Left lung (tissue), 14 donors: ENCODE measurements at places on chromosomes 2 and 18. TPM values are rescaled to one million over a fixed set of nuclear protein-coding genes. Genes with fewer than 3 reads are reported as not detected.

Gene MYO3B
- polyA plus RNA-seq, result 3.2 TPM

Gene KIAA2012
- 1.4 TPM for polyA plus RNA-seq

DNA sequence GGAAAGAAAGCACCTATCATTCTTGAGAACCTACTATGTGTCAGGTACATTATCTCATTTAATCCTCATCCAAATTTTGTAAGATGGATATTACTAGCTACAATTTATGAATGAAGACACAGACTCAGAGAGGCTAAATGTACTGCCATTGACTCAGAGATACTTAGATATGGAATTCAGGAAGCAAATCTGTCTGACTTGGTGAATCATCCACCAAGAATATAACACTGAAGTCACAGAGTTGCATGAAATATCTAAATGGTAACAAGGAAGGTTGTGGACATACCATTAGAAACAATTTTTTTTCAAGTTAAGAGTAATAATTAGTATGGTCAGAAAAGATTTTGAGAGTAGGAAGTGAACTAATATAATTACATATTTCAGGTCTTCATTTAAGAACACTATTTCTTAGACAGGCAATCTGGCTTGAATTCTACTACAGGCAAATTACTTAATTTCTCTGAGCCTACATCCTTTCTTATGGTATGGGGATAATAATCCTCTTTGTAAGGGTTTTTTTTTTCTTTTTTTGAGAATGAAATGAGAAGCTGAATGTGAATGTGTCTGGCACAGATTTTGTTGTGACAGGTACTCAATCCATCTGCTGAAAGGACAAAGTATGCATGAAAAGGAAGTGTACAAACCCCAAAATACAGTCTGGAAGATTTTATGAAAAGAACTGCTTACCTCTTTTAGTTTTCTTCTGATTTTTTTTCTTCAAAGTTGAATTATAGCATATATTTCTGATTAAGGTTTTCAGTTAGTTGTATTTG, 14.8 kb upstream of the C2orf66 start:
- no peaks in the 10 kb centered on the region for H3K27me3 ChIP-seq
- H3K4me3 ChIP-seq, result no peak overlapping the region
- no peak overlapping the region for H3K27ac ChIP-seq
- no peak for DNase-seq
- H3K36me3 ChIP-seq, result no peaks in the 10 kb centered on the region
- H3K4me1 ChIP-seq, result no peaks in the 10 kb centered on the region

Gene TUBB8B
- polyA plus RNA-seq, result 0.36 TPM

Gene SERPINB2
- polyA plus RNA-seq, result 0.20 TPM

GRCh38 chr2:64807417-64807816, 153.7 kb upstream of the SERTAD2 start:
- no peak for DNase-seq
- H3K36me3 ChIP-seq, result no peaks in the 10 kb centered on the region
- no peaks in the 10 kb centered on the region for H3K4me1 ChIP-seq
- H3K4me3 ChIP-seq, result no peak overlapping the region
- H3K27ac ChIP-seq, result no peak overlapping the region

GRCh38 chr2:219158586-219158985, 2.0 kb downstream of the NHEJ1 start:
- peaks cover 29% of the 10 kb centered on the region for H3K36me3 ChIP-seq
- H3K4me3 ChIP-seq, result no peak overlapping the region
- DNase-seq, result no peak
- no peaks in the 10 kb centered on the region for H3K27me3 ChIP-seq
- peaks cover 12% of the 10 kb centered on the region for H3K4me1 ChIP-seq

GRCh38 chr2:219689676-219690628, 62.5 kb downstream of the SLC4A3 start:
- no peak overlapping the region for H3K4me3 ChIP-seq
- H3K36me3 ChIP-seq, result no peaks in the 10 kb centered on the region
- no peaks in the 10 kb centered on the region for H3K4me1 ChIP-seq
- peak; percentile 74 for DNase-seq
- H3K27ac ChIP-seq, result no peak overlapping the region
- no peaks in the 10 kb centered on the region for H3K27me3 ChIP-seq

DNA sequence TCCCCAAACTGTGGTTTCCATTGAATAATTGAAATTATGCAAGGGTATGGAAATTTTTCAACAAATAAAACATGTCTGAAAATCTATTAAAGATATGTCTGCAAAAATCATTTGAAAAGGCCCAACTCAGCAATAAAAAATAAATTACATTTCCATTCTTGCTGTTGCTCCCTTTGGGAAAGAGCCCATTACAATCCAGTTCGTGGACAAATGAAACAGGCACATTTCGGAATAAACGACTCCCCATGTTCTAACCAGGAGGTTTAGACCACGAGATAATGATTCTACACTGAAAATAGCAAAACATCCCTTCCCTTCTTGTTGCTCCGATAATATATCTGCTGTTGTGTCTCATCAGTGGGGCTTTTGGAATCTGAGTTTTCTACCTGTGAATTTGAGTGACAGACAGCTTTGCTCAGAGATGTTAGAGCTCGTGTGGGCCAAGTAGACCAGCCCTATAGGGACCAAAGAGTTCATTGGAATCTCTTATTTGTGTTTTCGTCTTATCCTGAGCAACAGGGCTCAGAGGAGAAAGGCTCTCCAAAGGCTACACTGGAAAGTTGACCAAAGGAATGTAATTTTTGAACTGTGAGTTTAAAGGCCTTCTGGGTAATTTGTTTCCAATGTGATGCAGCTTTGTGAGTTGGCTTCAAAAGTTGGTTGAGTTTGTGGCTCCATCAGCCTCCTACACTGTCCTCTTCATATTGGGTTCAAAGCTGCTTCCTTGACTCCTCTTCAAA, 119.5 kb downstream of the ACTR3 start:
- DNase-seq, result no peak
- H3K27ac ChIP-seq, result no peak overlapping the region
- no peaks in the 10 kb centered on the region for H3K4me1 ChIP-seq
- no peak overlapping the region for H3K4me3 ChIP-seq

DNA sequence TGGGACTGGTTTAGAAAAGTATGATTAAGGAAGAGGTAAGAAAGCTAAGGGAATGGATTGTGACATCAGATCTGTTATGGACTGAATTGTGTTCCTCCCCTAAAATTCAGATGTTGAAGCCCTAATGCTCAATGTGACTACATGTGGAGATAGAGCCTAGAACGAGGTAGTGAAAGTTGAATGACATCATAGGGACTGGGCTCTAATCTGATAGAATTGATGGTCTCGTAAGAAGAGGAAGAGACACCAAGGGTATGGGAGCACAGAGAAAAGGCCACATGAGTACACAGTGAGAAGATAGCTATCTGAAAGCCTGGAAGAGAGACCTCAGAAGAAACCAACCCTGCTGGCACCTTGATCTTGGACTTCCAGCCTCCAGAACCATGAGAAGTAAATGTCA, 178.3 kb downstream of the TRIB2 start:
- H3K36me3 ChIP-seq, result no peaks in the 10 kb centered on the region
- no peak overlapping the region for H3K4me3 ChIP-seq
- H3K27ac ChIP-seq, result no peak overlapping the region
- no peak for DNase-seq
- no peaks in the 10 kb centered on the region for H3K4me1 ChIP-seq
- no peaks in the 10 kb centered on the region for H3K27me3 ChIP-seq

GRCh38 chr18:47946889-47947288, 16.4 kb upstream of the SMAD2 start:
- no peak overlapping the region for H3K27ac ChIP-seq
- DNase-seq, result no peak
- H3K4me3 ChIP-seq, result no peak overlapping the region
- H3K27me3 ChIP-seq, result no peaks in the 10 kb centered on the region
- H3K36me3 ChIP-seq, result no peaks in the 10 kb centered on the region
- no peaks in the 10 kb centered on the region for H3K4me1 ChIP-seq

DNA sequence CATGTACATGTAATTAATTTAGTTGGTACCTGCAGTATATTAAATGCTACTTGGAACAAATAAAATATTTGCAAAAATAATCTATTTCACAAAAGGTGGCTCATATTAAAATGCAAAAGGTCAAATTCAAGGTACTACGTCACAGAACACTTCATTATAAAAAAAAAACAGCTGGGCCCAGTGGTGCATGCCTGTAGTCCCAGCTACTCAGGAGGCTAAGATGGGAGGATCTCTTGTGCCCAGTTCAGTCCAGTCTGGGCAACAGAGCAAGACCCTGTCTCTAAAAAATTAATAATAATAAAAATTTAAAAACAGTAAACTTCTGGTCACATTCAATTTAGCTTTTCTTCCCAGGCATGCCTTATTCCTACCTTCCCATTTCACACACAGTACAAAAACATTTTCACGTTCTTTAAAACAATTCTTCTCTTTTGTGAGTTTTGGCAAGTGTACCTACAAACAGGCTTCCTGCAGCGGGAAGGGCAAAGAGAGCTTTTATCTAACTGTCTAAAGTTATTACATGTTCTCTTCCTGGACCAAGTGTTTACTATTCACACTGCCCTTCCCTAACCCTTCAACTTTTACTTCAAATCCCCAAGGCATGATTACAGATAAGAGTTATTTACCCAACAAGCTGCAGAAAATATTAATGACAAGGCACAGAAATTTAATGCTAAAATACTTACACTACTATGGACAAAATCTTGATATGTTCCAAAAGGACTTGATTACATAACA, 10.7 kb downstream of the BAZ2B start:
- no peaks in the 10 kb centered on the region for H3K36me3 ChIP-seq
- H3K4me3 ChIP-seq, result no peak overlapping the region
- no peaks in the 10 kb centered on the region for H3K27me3 ChIP-seq
- DNase-seq, result no peak

Gene CCDC178
- polyA plus RNA-seq, result 2.2 TPM

GRCh38 chr2:71389384-71390072, 57.9 kb downstream of the ZNF638 start:
- no peak overlapping the region for H3K4me3 ChIP-seq
- no peak overlapping the region for H3K27ac ChIP-seq
- H3K27me3 ChIP-seq, result no peaks in the 10 kb centered on the region
- no peaks in the 10 kb centered on the region for H3K4me1 ChIP-seq
- no peak for DNase-seq

DNA sequence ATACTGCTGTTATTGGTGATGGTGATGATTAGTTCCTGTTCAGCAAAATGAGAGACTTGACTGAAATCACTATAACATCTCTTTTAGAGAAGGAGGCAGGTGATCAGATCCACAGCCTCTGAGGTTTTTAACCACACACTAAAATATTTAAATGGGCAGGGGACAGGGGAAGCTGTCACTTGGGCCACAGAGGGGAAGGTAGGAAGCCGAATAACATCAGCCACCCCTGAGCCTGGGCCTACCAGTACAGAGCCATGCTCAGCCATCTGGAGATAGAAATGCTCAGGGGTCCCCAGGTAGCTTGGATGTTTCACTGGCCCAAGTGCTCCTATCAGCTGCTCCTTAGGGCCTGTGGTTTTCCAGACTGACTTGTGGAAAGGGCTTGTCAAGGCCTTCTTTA, 122.3 kb downstream of the MRO start:
- no peak overlapping the region for H3K4me3 ChIP-seq
- DNase-seq, result no peak
- H3K27me3 ChIP-seq, result no peaks in the 10 kb centered on the region
- no peaks in the 10 kb centered on the region for H3K36me3 ChIP-seq
- H3K27ac ChIP-seq, result no peak overlapping the region

Gene OXER1
- 9.7 TPM for polyA plus RNA-seq

GRCh38 chr2:218406949-218407618, 7.4 kb downstream of the CTDSP1 start:
- peak overlapping the region; percentile 43 for H3K4me3 ChIP-seq
- DNase-seq, result peak; percentile 54
- H3K4me1 ChIP-seq, result peaks cover 20% of the 10 kb centered on the region
- peaks cover 34% of the 10 kb centered on the region for H3K36me3 ChIP-seq
- H3K27me3 ChIP-seq, result no peaks in the 10 kb centered on the region
- peak overlapping the region; percentile 93 for H3K27ac ChIP-seq
